Activated CD4-positive, alpha-beta memory T cell treated with anti-CD3 and anti-CD28 coated beads, Interleukin-2, amount 10 ng/mL, durations not matched to agents 7 days and 5 days (primary cell): ENCODE measurements at places on chromosomes 5 and 9. TPM values are rescaled to one million over a fixed set of nuclear protein-coding genes. Genes with fewer than 3 reads are reported as not detected.

Gene NIM1K
- 0.83 TPM for total RNA-seq

Gene RANBP3L
- not detected for total RNA-seq

Gene OR1L1
- not detected for total RNA-seq

GRCh38 chr5:161549106-161549505 lies 2.6 kb upstream of the GABRB2 start:
- H3K27ac ChIP-seq = no peak overlapping the region
- H3K4me3 ChIP-seq = no peak overlapping the region
- H3K4me1 ChIP-seq = peaks cover 13% of the 10 kb centered on the region
- peaks cover 51% of the 10 kb centered on the region for H3K27me3 ChIP-seq
- no peaks in the 10 kb centered on the region for H3K36me3 ChIP-seq

DNA sequence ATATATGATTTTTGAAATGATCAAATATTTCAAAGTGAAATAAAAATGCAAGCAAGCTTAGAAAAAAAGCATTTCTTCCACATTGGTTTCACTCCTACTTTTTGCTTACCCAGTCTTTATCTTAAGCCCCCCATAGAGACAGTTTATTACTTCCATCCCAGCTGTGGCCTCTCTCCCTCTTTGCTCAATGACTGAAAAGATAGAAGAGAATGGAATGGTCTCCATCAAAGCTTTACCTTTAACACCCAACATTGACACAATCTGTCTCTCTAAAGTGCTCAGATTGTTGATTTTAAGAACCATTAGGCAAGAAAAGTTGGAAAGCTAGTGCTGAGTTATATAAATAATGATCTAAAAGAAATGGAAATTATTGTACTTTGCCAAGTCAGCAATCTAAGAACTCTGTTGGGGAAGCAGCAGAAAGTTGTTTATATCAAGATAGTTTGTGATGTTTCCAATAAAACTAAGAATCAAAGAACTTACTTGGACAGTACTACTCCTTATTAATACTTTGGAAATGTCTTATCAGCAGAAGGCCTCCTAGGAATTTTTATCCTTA lies 277.5 kb upstream of the NREP start:
- no peak overlapping the region for H3K27ac ChIP-seq
- H3K27me3 ChIP-seq = no peaks in the 10 kb centered on the region
- no peak for DNase-seq
- no peaks in the 10 kb centered on the region for H3K4me1 ChIP-seq

- no peaks in the 10 kb centered on the region for H3K4me1 ChIP-seq
- H3K36me3 ChIP-seq = no peaks in the 10 kb centered on the region
- no peak overlapping the region for H3K27ac ChIP-seq
- DNase-seq = no peak
- no peak overlapping the region for H3K4me3 ChIP-seq
Measured at GRCh38 chr5:160788102-160788660, 63.8 kb downstream of the ATP10B start.

DNA sequence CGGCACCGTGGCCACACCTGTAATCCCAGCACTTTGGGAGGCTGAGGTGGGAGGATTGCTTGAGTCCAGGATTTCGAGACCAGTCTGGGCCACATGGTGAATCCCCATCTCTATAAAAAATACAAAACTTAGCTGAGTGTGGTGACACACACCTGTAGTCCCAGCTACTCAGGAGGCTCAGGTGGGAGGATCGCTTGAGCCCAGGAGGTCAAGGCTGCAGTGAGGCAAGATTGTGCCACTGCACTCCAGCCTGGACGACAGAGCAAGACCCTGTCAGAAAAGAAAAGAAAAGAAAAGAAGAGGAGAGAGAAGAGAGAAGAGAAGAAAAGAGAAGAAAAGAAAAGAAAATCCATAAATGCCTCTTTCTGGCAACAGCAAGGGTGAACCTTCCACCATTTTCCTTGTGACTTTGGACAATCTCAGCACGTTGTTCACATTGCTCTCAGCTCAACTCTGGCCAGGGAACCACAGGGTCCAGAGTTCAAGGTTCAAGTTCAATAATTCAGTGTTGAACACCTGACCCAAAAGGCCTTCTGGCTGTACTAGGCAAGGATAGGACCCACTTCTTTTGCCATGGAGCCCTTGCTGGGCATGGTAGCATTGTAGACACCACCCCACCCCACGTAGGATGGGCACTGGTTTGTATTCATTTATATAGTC lies 14.6 kb upstream of the DUSP1 start:
- no peak overlapping the region for H3K27ac ChIP-seq
- peaks cover 10% of the 10 kb centered on the region for H3K4me1 ChIP-seq
- no peak for DNase-seq
- no peaks in the 10 kb centered on the region for H3K27me3 ChIP-seq
